ENCODE measurements at places on chromosomes 4 and X.

GRCh38 chrX:34365471-34365870 lies 233.4 kb upstream of the FAM47A start:
- DNase-seq = no peak

- no peak for DNase-seq
Observed at GRCh38 chr4:123449780-123450179, 53.2 kb downstream of the SPRY1 start.

GRCh38 chr4:128866269-128866668 lies 56.8 kb downstream of the JADE1 start:
- DNase-seq = no peak

GRCh38 chr4:72953571-72953970 lies 115.9 kb downstream of the COX18 start:
- no peak for DNase-seq

DNA sequence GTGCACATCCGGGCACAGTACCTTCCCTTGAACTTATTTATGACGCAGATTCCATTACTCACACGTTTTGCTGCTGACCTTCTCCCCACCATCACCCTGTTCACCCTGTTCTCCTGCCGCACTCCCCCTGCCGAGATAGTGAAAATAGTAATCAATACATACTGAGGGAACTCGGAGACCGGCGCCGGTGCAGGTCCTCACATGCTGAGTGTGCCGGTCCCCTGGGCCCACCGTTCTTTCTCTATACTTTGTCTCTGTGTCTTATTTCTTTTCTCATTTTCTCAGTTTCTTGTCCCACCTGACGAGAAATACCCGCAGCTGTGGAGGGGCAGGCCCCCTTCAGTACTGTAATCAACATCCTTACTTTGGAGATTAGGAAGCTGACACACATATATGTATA lies 1337.1 kb upstream of the PABPC4L start:
- no peak for DNase-seq

GRCh38 chr4:130056286-130056685 lies 960.3 kb downstream of the C4orf33 start:
- DNase-seq = no peak

- no peak for DNase-seq
Observed at GRCh38 chr4:75287738-75288517, 226.3 kb downstream of the RCHY1 start.

GRCh38 chrX:150477371-150477770 lies 91.0 kb upstream of the MTM1 start:
- no peak for DNase-seq

DNA sequence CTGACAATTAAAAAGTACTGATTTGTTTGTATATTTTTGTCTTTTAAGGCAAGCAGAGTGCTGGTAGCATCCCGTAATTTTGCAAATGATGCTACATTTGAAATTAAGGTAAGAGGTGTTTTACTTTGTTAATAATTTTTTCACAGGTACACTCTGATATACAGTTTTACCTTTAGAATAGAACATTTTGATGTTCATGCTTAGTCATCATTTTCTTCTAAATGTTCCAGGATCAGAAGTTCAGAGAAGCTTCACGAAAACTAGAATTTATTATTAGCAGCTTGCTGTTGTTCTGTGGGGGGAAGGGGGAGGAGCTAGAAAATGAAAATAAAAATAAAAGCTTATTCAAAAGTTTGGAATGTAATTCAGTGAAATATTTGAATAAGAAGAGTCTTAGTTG lies 5.5 kb downstream of the PDHA1 start:
- DNase-seq = no peak

DNA sequence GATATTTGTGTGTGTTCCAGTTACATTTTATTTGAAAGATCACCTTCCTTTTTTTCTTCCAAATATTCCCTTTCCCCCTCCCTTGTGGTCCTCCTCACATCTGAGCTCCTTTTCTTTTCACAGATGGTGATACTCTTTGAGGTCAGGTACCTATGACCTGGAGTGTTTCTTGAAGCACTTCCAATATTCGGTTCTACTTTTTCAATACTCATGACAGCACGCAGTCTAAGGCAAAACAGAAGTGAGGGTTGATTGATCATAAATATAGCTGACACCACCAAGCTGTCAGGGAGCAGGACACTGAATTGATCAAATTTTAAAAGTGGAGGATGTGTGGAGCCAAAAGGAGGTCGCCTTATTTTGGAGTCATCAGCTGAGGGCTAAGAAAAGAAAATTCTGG lies 334.4 kb upstream of the MAGEB2 start:
- DNase-seq = no peak

- DNase-seq = no peak
Observed at GRCh38 chr4:41542526-41543275, 4.7 kb downstream of the LIMCH1 start.

- DNase-seq = no peak
Observed at GRCh38 chr4:95548738-95549245, at the start of gene UNC5C. TSS of gene UNC5C (minus strand) at chr4:95548973.

DNA sequence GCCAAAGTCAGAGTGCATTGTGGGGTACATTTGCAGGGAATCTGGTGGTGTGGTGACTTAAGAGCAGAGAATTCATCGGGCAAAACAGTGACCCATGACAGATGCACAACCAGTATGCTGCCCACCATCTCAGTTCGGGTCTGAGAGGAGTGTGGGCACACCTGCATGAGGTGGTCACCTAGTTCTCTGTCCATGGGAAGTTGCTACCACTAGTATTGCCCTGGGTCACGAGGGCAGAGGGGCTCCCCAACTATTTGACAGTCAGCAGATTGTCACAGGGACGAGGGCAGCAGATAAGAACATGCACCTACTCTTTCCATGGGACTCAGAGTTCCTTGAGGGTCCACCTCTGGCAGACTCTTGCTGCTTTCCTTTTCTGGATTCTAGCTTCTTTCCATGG lies 305.2 kb upstream of the MAOA start:
- DNase-seq = no peak

GRCh38 chr4:9921326-9921725 lies 100.0 kb downstream of the SLC2A9 start:
- no peak for DNase-seq

DNA sequence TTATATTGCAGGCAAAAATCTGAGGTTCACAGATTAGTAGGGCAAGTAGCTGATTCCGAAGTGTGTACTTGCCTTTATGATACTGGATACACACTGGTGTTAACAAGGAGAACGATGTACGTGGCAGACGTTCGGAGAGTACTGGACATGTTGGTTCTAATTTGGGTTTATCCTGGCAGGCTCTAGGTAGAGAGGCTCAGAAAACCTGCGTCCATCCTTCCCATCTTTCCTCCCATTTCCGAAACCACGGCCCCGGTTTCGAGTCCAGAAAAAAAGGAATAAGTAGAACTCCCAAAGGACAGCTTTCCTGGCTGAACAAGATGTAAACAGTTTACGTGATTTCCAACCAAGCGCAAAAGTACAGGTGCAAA lies 351 bp upstream of the SLC30A9 start:
- DNase-seq = no peak

GRCh38 chr4:151296227-151296626 lies 19.3 kb downstream of the PRSS48 start:
- no peak for DNase-seq
